HCEC 1CT (cell line): ENCODE measurements at places on chromosomes 6 and 20.

GRCh38 chr20:40265825-40266533, 423.1 kb downstream of the MAFB start:
- no peak for DNase-seq

DNA sequence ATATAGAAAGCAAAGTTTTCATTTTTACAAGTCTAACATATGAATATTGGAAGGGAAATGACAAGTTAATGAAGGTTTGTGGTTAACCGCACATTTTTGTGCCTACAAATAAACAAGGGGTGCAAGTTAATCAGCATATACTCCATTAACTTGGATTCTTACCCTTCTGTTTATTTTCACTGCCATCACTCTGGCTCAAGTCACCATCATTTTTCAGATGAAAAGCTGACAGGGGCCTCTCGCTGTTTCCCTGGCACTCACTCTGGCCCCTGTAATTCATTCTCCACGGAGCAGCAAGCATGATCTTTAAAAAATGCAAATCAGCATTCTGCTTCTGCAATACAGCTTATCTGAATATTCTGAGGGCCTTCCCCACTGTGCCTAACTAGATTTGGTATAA, 29.8 kb downstream of the APCDD1L start:
- no peak for DNase-seq

DNA sequence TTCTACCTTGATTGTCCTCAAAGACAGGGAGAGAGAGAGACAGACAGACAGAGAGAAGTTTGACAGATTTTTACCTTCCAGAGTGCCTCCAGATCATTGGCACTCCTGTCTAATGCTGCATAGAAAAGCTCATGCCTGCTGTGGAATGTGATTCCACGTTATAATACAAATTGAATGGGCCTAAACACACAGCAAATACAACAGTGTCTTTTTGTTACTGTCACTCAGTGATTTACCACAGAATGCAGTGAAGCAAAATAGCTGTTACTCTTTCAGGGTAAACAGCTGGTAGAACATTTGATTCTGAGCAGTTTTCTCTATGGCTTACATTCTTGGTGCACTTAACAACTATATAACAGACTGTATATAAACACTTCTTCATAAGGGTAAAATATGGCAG, 558.7 kb downstream of the LMBRD1 start:
- DNase-seq, result no peak

DNA sequence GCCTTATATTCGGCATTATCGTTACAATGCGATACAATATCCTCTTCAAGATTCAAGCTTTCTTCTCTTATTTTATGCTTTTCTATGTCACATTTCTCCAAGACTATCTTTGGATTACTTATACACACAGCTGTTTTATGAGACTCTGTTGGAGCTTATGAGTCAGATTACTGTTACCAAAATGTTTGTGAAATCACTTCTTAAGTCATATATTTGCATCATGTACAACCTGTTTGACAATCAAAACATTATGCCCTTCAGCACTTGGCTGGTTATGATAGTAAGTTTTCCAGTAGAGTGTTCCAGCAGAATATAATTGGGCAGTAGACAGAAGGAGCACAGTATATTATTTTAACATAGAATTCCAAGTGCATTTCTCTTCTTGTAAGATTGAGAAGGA, 35.2 kb downstream of the BMP6 start:
- peak; percentile 47 for DNase-seq

DNA sequence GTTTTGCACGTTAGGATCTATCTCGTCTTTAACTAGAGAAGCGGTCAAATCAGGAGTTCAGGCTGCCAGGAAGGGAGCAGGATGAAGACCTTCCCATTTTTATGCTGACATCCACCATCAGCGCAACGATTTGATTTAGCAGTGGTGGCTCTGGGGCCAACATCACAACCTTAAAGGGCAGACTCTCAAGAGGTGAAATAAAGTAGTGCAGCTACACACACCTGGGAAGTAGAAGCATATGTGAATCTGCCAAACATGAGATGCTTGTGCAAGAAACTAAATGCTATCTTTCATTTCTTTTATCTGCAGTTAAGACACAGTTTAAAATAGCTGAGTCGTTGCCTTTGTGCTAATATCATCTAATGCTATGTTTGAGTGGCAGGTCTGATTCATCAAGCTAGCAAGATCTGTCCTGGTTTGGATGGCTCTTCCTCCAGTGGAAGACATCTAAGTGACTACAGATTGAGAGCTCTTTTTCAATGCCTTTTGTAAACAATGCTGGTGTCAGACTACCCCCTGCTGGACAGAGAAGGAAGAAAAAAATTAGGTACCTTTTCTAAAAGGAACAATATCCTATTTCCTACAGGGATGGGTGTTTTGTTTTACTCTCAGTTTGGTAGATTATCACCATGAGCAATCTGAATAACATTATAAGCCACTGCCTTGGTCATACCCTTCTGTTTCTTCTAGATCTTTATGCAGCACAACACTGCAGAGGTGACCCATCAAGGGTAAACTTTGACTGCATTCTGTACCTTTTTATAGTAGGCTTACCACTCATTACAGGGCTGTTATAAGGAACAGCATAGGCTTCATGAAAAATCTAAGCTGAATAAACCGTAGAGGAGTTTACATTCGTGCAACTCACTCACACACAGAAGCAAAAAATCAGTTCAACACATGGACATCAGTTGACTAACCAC, 171.6 kb upstream of the FBXL4 start:
- peak; percentile 58 for DNase-seq

DNA sequence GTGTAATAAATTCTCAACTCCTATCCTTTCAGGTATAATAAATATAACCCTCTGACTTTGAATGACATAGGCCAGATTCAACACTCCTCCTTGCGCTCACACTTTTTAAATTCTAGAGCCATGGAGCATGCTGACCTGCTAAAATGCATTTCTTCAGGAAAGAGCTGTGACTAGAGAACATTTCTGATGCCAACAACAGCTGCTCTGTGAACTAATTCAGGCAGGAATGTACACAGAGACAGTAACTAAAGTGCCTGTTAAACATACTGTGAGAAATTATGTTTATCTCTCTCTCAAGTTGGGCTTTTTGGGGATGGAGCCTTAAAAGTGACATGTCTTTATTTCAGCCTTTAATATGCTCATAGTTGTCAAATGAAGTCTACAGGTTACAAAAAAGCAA, 8.3 kb downstream of the NHSL1 start:
- DNase-seq, result no peak

- no peak for DNase-seq
Observed at GRCh38 chr6:25833136-25833535, 1.3 kb upstream of the SLC17A1 start.

- no peak for DNase-seq
Observed at GRCh38 chr6:68652117-68652536, 17.0 kb downstream of the ADGRB3 start.

GRCh38 chr6:47235964-47236760, 73.5 kb downstream of the TNFRSF21 start:
- DNase-seq, result no peak

DNA sequence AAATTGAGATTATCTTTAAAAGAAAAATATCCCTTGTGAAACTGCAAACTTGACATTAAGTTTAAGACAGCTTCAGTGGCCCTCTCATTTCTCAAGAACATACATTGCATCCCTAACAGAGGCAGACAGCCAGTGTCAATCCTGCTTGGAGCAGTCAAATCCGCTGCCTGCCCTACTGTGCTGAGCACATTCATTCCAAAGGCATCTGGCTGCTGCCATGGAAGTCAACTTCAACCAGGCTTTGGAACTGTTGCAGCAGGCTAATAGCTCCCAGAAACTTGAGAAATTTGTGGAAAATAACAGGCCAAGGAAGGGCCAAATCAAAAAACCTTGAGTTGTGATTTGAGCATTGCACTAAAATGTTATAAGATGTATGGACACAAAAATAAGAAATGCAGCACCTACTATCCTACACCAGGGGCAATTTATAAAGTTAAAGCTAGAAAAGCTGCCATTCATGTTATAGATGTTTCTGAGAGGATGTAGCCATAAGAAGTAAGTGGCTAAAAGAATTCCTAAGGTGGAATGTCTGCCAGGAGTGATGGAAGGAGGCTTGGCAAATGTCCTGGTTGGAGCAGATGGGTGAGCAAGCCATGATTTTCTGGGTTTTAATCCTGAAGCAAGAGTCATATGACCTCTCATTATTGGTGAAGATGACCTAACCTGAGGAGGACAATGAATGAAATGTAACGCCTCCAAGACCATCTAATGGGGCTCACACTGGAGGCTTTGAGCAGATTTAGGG, 31.4 kb upstream of the HAO1 start:
- DNase-seq, result peak; percentile 1

GRCh38 chr20:38730167-38730988, 6.1 kb downstream of the SLC32A1 start:
- DNase-seq, result no peak

DNA sequence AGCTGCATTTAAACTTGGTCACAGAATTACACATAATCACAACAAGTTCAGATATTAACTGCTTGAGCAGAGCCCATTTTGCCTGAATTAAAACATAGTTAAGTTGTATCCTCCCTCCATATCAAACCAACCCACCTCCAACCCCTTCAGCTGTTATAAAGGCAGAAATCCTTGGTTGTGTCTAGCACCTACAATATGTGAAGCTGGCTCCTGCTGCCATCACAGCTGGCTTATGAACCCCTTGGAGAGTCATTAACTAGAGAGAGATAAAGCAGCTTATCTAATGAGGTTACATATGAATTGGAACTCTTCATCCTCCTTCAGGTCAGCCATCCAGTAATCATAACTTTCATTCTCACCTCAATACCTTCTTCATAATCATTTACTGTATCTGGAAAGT, 101.8 kb downstream of the EPHA7 start:
- DNase-seq, result no peak

GRCh38 chr6:169092375-169092774, 161.3 kb downstream of the THBS2 start:
- DNase-seq, result no peak

GRCh38 chr20:63509088-63509564, 10.2 kb upstream of the EEF1A2 start:
- no peak for DNase-seq

GRCh38 chr6:105111105-105111504, 68.7 kb downstream of the POPDC3 start:
- DNase-seq, result no peak
